CD4-positive, alpha-beta T cell (primary cell): ENCODE measurements at places on chromosomes 12 and 14. TPM values are rescaled to one million over a fixed set of nuclear protein-coding genes. Genes with fewer than 3 reads are reported as not detected.

DNA sequence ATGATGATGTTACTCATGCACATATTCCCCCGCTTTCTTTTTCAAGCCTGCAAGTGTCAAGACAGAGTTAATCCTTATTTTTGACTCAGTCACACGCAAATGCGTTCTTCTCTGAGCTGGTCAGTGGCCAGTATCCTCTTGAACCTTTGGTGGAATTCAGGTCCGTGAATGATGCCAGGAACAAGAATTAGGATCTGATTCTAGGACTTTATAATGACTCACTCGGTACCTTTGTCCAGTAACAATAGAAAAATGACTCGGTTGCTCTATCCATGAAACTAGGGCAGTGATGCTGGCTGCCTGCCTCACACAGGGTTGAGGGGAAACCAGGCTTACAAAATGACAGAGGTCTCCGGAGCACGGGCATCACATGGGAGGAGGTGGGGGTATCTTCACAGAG lies 185.8 kb upstream of the NUDT4 start:
- DNase-seq = no peak

GRCh38 chr12:122965321-122965751 lies 927 bp downstream of the ABCB9 start:
- no peak for DNase-seq

- DNase-seq = no peak
These were observed 640 bp downstream of the ARMH4 start for GRCh38 chr14:58151133-58152013.

DNA sequence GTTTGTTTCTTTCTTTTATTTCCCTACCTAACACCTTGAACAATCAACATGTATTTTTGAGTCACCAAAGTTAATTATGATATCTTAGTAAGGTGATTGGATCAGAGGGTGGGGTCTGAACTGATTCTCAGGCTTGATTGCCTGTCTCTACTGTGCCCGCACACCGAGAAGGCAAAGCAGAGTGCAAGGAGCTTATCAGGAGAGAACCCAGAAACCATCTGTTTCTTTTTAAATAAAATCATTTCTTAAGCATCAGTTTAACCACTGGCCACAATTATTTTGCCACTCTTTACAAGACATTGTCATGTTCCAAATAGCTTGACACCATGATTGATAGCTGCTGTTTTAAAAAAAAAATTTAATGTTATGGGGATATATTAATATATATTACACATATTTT lies 3.1 kb downstream of the GARIN2 start:
- DNase-seq = no peak

DNA sequence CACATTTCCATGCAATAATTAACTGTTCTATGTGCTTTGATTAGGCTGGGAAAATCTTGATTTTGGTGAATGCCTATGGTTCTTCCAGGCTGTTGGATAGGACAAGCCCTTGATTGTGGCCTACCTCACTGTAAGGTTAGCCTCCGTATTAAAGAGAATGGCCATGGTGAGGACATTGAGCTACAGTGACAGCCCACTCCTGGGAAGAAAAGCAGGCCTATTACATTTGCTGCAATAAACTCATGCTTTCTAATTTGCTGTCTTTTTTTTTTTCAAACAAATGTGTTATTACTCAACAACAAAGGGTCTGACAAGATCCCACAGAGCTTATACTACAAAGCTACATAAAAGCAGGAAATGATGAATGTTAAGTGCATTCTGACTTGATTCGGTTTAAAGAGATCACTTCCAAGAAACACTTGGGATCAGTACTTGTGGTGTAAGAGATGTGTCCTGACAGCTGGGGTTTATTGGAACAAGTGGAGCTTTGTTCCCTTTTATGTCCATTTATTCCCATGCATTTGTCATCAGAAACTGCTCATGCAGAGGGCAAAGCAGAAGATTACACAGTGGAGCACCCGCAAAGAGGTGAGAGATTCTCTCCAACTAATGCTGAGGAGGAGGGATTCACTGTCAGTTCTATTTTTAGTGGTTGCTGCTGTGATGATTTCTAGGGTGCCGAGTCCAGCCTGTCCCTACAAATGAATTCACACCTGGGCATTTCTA lies 29.1 kb upstream of the KCNK10 start:
- no peak for DNase-seq

DNA sequence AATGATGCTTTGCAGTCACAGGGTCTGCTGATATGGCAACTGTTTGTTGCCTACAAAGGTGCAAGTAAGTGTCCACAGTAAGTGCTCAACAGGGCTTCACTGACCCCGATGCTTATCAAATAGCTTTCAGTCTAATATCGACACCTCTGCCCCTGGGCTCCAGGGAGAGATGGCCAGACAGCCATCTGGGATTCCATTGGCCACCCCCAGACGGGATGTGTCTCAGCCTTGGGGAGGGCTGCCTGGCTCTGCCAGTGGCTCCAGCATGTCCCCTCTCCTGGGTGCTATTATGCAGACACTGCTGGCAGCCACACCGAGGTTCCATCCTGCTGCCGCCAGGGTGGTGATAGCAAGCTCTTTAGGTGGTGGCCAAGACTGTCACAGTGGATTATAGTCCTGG lies 57.4 kb downstream of the DGLUCY start:
- no peak for DNase-seq

SPATS2 gene
- total RNA-seq = 6.1 TPM

OR6C2 gene
- total RNA-seq = not detected

DNA sequence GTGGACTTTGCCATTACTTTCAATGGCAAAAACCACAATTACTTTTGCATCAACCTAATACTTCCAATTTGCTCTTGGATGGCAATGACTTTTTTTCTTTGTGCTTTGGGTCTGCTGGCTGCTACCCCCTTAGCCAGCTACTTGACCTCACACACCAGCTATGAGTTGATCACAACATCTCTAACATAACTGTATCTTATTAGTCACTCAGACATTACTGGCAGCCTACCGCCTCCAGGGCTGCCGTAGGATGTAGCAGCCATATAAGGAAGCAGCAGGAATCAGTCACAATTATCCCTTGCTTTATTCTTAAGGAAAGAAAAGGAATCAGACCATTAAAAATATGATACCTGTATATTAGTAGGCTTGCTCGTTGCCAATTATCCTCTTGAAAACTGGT lies 260.5 kb downstream of the ADAMTS20 start:
- no peak for DNase-seq

- no peak for DNase-seq
These were observed 539.3 kb upstream of the TBX3 start for GRCh38 chr12:115223322-115223721.

DNA sequence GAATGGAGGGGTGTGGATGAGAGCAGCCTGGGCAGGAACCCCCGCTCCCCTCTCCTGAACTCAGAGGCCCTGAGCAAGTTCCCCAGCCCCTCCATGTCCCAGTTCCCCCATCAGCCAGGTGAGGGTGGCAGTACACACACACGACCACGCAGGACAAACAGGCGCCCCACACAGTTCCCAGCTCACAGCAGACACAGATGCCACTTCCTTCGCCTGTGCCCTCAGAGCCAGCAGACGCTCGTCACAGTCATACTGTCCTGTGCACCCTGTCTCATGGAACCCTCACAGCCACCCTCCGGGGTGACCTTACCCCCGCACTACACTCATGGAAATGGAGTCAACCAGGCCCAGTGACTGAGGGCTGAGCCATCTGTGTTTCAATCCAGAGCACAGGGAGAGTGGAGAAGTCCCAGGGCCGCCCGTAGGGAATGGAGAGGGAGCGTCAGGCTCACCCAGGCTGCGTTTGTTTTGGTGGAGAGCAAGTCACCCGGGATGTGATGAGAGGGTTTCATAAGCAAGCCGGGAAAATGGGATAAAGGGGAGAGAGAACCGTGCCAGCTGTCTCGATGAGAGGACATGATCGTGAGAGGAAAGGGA lies 47.5 kb upstream of the DYNC1H1 start:
- no peak for DNase-seq

DNA sequence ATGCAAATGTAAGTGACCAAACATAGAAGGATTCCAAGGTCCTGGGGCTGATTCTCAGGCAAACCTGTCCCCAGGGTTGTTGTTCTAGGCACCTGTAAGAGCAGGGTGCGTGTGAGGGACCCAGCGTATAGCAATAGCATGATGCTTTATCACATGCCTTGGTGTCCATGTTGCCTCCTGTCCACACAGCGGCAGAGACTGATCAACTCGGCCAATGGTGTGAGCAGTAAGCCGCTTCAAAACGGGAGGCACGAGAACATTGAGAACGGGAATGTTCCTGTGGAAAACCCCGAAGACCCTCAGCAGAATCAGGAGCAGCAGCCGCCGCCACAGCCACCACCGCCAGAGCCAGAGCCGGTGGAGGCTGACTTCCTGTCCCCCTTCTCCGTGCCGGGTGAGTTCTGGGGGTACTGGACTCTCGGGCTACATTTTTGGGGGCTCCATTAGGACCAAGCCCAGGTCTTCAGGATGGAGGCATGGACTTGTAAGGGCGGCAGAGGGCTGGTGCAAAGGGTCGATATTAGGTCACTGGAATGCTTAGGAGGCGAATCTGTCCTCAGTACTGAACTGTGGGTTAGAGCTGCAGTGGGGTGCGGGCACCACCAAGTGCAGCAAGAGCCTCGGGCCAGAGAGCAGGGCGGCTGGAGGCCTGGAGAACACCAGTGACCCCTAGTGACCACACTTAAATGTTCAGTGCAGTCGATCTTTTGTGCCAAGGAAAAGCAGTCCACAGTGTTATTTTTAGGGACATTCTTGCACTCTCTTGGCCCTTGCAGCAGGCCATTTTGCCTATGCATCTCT lies 57.2 kb upstream of the RIN3 start:
- peak; percentile 52 for DNase-seq

GRCh38 chr14:22538671-22539228 lies 50.3 kb downstream of the DAD1 start:
- DNase-seq = peak; percentile 42

DNA sequence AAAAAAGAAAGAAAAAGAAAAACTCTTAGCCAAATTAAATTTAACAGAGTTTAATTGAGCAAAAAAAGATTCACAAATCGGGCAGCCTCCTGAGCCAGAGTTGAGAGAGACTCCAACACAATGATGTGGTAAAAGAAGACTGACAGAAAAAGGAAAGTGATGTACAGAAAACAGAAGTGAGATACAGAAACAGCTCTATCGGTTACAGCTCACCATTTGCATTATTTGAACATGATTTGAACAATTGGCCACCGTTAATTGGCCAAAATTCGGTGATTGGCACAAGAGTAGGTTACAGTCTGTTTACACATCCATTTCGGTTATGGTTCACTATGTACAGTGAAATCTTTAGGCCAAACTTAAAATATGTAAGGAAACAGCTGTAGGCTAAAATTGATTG lies 117.7 kb downstream of the SPTSSA start:
- no peak for DNase-seq

HRK gene
- not detected for total RNA-seq
